SJSA1 (cell line): ENCODE measurements at places on chromosomes 12 and 14. TPM values are rescaled to one million over a fixed set of nuclear protein-coding genes. Genes with fewer than 3 reads are reported as not detected.
A peak's percentile ranks its signal among the peaks of the same experiment; 100 is the strongest.

The RNF212B gene
- total RNA-seq, result not detected in 2 replicates

GRCh38 chr14:64950889-64951288 is 8.3 kb upstream of the GPX2 start:
- H3K36me3 ChIP-seq, result no peaks in the 10 kb centered on the region; the same call in 1 of the 2 replicates
- no peak for DNase-seq
- H3K4me1 ChIP-seq, result no peaks in the 10 kb centered on the region
- H3K27ac ChIP-seq, result no peak overlapping the region
- no peak overlapping the region for H3K4me3 ChIP-seq

The ZNF385A gene
- 0.31 and 0.42 TPM in 2 replicates for total RNA-seq

GRCh38 chr12:111122458-111122878 is 202.1 kb upstream of the MYL2 start:
- H3K4me3 ChIP-seq, result no peak overlapping the region
- H3K36me3 ChIP-seq, result no peaks in the 10 kb centered on the region

The TEX22 gene
- 0.11 TPM in 1 of 2 replicates, not detected in the other for total RNA-seq

The MYH6 gene
- not detected in 2 replicates for total RNA-seq

DNA sequence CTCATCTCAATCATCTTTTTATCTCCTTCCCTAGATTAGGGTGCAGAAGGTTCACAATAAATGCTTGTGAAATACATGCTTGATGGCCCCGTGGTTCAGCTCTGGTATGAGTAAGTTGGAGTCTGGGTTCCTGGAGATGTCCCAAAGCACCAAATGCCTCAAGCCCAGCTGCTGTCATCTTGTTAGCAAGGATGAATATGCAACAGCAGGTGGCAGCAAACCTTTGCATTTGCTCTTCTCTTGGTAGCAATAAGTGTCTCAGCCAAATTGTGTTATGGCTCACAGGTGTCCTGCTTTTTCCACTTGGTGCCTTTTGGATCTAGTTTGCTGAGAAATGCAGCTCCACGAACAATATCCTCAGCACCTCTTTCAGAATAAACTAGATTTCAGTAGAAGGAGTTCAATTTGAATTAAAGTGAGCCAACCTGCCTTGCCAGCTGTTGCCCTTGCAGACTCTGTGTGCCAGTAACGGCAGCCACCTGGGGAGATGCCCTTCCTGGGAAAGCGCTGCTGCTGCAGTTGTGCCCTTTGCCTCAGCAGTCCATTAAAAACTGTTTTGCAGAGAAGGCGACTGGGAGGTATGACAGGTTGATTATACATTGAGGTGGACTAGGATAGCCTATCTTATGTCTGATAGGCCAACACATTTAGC is 417.3 kb downstream of the SNAPC1 start:
- H3K27ac ChIP-seq, result no peak overlapping the region
- H3K36me3 ChIP-seq, result no peaks in the 10 kb centered on the region
- H3K4me3 ChIP-seq, result no peak overlapping the region
- no peak for DNase-seq
- no peaks in the 10 kb centered on the region for H3K4me1 ChIP-seq
- no peaks in the 10 kb centered on the region for H3K27me3 ChIP-seq

DNA sequence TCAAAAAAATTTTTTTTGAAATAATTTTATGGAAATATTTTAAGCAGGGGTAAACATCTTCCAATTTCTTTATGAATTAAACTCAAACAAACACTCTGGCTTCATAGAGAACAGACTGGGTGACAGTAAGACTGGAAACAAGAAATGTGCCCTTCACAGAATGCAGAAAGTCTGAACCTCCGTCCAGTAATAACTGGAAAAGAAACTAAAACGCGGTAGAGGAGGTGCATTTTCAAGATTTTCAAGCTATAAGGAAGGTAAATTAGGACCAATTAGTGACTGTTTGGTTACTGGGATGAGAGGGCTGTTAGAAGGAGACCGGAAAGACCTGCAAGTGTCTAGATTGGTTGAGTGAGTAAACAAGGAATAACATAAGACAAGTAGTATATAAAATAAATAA is 245.7 kb downstream of the CEP128 start:
- DNase-seq, result no peak
- H3K36me3 ChIP-seq, result no peaks in the 10 kb centered on the region
- H3K27me3 ChIP-seq, result no peaks in the 10 kb centered on the region

DNA sequence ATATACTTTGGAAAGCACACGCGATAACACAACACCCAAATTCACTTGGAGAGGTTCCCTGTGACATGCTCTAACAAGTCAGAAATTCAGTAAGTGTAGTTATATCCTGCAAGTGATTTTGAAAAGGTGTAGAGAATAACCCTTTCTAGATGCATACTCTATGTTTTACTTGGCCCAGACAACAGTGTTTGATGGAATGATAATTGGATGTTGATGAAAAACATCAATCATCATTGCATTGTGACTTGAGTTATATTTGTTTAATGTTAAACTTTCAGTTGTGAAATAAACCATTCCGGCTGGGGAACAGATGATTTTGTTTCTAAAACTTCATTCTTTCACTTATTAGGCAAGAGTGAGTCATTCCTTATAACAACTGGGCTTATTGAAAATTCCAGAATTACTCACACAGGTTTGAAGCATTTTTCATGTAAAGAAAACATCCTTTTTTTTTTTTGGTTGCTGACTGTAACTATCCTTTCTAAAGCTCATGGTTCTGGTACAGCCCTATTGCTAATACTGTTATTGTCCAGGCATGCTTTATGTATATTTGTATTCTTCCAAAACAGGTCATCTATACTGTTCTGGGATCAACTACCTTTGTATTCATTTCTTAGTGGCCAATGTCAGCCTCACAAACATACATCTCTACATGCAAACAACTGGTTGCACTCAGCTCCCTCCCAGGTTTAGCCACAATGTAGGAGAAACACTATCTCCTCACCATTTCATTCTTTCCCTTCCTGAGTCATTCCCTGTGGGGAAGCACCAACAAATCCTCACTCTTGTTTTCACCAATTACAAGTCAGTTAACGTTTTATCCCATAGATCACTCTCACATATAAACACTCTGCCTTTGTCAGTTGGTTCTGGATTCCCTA is 121.2 kb upstream of the LRIG3 start:
- H3K4me3 ChIP-seq, result no peak overlapping the region
- peak; percentile 90 for DNase-seq
- no peaks in the 10 kb centered on the region for H3K27me3 ChIP-seq
- H3K27ac ChIP-seq, result peak overlapping the region; percentile 83
- no peaks in the 10 kb centered on the region for H3K36me3 ChIP-seq

DNA sequence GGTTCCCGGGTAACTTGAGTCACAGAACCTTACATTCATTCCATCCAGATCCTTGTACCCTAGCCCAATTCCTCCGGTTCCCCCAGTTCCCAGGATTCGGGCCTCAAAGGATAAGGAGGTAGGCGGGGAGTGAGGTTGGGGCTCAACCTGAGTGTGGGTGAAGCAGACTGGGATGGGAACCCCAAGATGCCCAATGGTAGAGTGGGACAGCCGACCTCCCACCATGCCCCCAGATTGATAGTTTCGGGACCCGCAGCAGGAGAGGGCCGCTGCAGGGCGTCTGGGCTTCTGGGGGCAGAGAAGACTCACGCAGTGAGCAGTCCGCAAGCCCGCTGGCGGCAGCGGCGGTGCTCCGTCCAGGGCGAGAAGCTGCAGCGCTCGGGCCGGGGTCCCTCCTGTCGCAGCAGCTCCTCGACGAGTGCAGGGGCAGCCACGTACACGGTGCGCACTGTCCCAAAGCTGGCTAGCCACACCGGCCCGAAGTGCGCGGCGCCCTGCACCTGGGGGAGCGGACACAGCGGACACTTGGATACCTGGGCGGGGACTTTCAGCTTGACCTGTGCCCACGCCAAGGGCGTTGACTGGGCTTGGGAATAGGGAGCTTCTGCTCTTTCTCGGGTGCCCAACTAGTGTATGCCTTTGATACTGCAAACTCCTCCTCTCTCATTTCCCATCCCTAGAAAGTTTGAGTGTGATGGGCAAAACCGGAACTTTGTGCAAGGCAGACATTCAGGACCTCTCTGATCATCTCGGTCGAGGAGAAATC is 997 bp downstream of the CYP27B1 start:
- DNase-seq, result no peak
- H3K27me3 ChIP-seq, result peaks cover 51% of the 10 kb centered on the region
- H3K4me1 ChIP-seq, result peaks cover 34% of the 10 kb centered on the region
- H3K36me3 ChIP-seq, result peaks cover 61% of the 10 kb centered on the region
- no peak overlapping the region for H3K4me3 ChIP-seq

The CPNE6 gene
- total RNA-seq, result not detected in 2 replicates

The CPNE8 gene
- 0.72 TPM in 1 of 2 replicates, not detected in the other for total RNA-seq

GRCh38 chr14:100859781-100860180 is 33.9 kb downstream of the MEG3 start:
- no peak overlapping the region for H3K4me3 ChIP-seq
- no peaks in the 10 kb centered on the region for H3K27me3 ChIP-seq
- DNase-seq, result no peak
- H3K27ac ChIP-seq, result no peak overlapping the region
- H3K36me3 ChIP-seq, result peaks cover 35% of the 10 kb centered on the region

DNA sequence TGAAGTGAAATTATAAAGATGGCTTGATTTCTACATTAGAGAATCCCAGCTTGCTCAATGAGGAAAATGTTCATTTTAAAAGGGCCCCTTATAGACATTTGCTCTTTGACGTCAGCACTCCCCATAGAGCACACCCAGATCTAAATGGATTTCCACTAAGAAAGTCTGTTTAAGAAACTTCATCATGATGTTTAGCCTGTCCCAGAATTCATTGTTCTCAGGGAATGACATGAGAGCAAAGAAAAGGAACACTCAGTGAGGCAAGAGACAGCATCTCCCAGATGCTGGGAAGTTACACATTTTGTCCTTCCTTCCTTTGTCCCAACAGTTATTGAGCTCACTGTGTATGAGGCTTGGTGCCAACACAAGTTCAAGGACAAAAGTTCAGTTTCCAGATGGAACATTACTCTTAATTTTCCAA is 4.9 kb downstream of the PHLDA1 start:
- peaks cover 44% of the 10 kb centered on the region for H3K4me1 ChIP-seq
- no peaks in the 10 kb centered on the region for H3K27me3 ChIP-seq
- no peak for DNase-seq
- H3K4me3 ChIP-seq, result no peak overlapping the region
- no peak overlapping the region for H3K27ac ChIP-seq
- peaks cover 50% of the 10 kb centered on the region for H3K36me3 ChIP-seq

The OTOGL gene
- total RNA-seq, result 0.08 and 0.50 TPM in 2 replicates

DNA sequence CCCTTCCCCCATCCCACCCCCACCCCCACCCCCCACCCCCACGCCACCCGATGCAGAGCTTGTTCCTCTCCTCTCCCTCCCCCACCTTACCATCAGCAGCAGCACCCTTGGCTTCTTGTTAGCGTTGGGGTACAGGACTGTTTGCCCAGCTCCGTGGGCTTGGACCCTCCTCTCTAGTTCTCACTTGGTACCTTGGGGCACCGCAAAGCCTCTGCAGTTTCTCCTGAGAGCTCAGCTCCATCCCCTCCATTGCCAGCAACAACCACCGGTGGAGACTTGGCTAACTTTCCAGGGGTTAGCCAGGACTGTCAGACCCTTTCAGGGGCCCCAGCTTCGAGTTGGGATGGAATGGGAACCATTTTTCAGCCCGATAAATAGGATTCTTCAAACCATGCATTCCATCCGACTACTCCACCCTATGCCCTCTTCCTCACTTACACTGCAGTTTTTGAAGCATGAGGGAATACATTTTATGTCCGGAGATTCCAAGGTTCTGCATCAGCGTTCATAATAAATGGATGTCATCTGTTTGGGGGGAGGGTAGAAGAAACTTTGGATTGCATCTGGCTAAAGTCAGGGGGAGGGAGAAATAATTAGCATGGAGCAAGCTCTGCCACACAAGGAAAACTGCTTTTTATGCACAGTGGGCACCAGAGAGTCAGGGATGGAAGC is 1.1 kb downstream of the SCN8A start:
- peaks cover 11% of the 10 kb centered on the region; the same call in 1 of the 2 replicates for H3K4me1 ChIP-seq
- H3K27me3 ChIP-seq, result no peaks in the 10 kb centered on the region
- peak overlapping the region; percentile 55; the same call in 1 of the 2 replicates for H3K27ac ChIP-seq
- peak overlapping the region; percentile 79 for H3K4me3 ChIP-seq

DNA sequence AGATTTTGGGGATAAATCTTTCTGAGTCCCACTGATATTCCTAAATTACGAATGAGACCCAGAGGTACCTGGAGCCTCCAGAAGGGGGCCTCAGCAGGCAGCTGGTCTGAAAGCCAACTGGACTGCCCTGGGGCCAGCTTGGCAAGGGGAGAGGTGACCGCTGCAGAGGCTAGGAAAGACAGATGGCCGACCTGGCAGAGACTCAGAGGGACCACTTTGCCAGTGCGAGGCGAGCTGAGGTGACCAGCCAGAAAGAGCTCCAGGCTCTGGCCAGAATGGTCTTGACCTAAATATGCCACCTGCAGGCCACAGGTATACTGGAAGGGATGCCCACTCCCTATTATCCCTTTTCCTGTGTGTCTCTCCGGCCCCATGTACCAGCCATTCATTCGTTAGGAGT is 256.8 kb upstream of the GARIN6 start:
- no peaks in the 10 kb centered on the region for H3K27me3 ChIP-seq
- H3K27ac ChIP-seq, result no peak overlapping the region
- DNase-seq, result no peak
- H3K4me3 ChIP-seq, result no peak overlapping the region
- H3K4me1 ChIP-seq, result no peaks in the 10 kb centered on the region
- no peaks in the 10 kb centered on the region for H3K36me3 ChIP-seq

- H3K4me3 ChIP-seq, result no peak overlapping the region
- peak overlapping the region; percentile 25 for H3K27ac ChIP-seq
- H3K4me1 ChIP-seq, result peaks cover 12% of the 10 kb centered on the region
- DNase-seq, result no peak
- H3K27me3 ChIP-seq, result no peaks in the 10 kb centered on the region; the same call in 1 of the 2 replicates
Measured at GRCh38 chr12:107514887-107515445, 170.6 kb upstream of the PWP1 start.

DNA sequence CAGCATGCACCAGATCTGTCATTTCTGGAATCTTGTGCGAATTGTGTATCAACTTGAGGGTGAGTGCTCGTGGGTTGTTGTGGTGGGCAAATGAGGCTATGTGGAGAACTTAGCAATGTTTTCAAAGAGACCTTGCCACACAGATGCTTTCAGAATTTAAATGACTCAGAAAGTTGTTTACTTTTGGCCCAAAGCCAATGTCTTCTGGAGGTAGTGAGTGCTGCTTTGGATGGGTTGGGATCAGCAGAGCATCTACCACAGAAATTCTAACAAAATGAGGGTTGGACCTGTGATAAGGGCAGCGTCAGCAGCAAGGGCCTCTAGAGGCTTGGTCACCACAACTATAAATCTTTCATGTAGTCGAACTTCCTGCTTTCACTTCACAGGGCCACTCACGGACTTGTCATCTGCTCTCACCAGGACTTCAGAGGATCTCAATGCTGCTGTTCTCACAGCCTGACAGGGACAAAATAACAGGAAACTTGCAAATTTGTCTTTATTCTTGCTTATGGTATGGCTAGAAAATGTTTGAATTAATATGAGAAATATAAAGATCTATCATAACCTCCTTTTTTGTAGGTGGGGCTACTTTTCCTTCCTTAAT is 111.4 kb downstream of the DACT1 start:
- H3K27ac ChIP-seq, result peak overlapping the region; percentile 59
- H3K27me3 ChIP-seq, result no peaks in the 10 kb centered on the region
- H3K36me3 ChIP-seq, result no peaks in the 10 kb centered on the region

The RIPK3 gene
- total RNA-seq, result not detected in 2 replicates
